Renal cortical epithelial cell (primary cell): ENCODE measurements at places on chromosomes 2 and 18. TPM values are rescaled to one million over a fixed set of nuclear protein-coding genes. Genes with fewer than 3 reads are reported as not detected.

GRCh38 chr2:219104107-219105035, 43.6 kb upstream of the IHH start:
- DNase-seq = peak; percentile 34

- DNase-seq = no peak
Measured at GRCh38 chr2:128439031-128439790, 120.5 kb upstream of the HS6ST1 start.

IL36B gene
- not detected in 2 replicates for total RNA-seq

CNGA3 gene
- total RNA-seq = not detected in 2 replicates

SLC23A3 gene
- 1.0 and 1.6 TPM in 2 replicates for total RNA-seq

CPO gene
- total RNA-seq = 1.1 TPM in 1 of 2 replicates, not detected in the other
